ENCODE measurements at places on chromosomes 4 and X.

DNA sequence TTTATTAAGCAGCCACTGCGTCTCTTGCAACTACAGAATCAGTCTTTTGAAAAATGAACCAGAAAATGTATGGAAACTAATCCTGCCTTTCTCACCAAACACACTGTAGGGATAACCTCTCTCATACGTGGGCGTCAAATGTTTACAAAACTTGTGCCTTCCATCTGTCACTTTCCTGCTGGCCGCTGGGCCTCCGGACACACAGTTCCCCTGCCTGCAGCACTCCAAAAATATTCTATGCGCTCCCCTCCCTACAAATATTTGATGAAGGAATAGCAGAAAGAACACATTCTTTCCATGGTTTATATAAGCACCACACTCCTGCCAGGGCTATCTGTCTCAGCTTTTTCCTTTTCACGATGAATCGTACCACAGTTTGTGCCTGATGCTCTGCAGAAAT is 14.9 kb upstream of the CYTL1 start:
- no peak for DNase-seq

DNA sequence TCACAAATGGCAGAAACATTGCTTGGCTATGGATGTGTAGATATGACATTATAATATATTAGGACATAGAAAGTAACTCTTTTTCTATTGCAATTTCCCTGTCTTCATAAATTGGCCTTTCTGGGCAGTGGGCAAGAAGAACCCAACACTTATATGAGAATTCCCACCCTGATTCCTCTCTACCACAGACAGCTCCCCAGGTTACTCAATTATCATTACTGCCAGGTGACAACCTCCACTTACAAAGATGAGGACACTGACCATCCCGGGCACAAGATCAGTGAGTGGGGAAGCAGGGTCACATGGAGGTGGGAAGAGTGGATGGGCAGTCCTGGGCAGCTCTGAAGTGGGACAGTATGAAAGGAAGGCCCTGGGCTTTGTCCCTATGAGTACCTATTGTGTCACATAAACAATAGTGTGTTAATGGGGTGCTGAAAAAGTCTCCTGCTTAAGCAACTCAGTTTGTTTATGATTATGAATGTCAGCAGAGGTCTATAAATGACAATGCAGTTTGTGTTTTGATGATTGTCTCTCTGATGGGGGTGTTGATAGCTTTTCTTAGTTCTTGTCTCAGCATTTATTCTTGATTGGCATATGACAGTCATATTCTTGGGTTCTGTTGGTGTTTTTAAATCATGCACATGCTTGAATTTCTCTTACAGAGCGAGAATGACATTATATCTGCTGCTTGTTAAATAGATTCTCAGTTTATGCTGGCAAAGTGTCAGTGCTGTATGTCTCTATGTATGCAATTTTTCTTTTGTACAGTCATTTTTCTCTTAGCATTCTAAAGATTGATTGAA is 99.9 kb downstream of the SLIT2 start:
- DNase-seq = no peak

- no peak for DNase-seq
These were observed 12.2 kb downstream of the DOCK11 start for GRCh38 chrX:118507766-118508165.

DNA sequence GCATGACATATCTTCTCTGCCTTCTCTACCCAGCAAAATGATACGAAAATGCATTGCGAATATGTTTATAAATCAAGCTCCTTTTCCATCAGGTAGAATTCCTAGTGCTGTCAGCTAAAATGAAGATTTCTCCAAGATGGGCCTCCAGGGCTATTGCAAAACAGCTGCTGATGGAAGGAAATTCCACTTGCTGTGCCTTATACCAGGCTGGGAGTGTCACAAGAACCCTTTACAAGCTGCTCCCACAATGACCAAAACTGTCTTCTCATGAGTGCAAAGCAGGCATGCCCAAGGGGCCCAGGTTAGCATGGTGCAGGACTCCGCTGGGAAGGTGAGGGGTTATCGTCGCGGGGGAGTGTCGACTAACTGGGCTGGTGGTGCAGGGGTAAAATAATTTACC is 8.7 kb downstream of the HNRNPH2 start:
- DNase-seq = no peak

- no peak for DNase-seq
These were observed 29.3 kb downstream of the SOD3 start for GRCh38 chr4:24824720-24825119.
